ENCODE measurements at places on chromosomes 7 and 10. TPM values are rescaled to one million over a fixed set of nuclear protein-coding genes. Genes with fewer than 3 reads are reported as not detected.

DNA sequence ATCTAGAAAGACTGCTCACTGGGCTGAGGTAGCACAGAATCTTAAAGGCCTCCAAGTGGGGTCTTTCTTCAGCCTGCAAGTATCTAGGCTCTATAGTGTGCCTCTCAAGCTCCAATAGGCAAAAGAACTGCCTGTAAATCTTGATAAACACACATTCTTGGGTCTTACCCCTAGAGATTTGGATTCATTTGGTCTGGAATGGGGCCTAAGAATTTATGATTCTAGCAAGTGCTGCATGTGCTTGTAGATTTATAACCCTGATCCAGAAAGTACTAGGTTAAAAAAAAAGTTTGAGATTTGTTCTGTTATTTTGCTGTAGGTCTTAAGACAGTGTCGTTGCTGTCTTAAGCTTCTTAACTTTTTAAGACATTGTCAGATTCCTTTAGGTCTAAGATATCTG lies 74.1 kb downstream of the RALA start:
- no peak for DNase-seq

DNA sequence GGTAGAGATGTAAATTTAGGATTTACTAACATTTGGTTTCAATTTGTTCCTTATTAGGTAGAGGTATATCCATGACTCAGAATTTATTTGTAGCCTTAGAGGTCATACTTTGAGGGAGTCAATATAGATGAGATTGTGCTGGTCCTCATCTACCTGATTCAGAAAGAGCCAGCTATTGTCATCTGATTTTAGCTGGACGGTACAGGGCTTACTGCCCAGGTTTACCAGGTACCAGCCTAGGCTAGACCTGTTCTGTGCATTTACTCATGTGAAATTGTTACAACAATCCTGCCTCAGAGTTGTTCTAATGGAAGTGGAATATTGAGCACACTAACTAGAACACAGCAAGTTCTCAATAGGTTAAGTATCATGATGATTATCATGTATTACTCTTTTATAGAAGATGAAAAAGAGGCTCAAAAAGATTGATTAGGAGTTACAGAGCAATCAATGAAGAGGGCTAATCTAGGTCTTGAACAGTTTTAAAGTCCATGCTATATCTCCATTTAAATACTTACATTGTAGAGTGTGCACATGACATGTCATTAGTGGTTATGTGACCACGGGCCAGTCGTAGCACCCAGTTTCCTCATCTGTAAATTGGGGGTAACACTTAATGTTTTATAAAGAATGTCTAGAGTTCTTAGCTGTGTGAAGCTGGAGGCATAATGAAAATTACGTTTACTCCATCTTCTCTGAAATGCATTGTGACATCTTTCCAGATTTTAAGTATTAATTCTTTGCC lies 42.1 kb downstream of the TRIM24 start:
- no peak for DNase-seq

GRCh38 chr10:27834476-27834875 lies 88.9 kb upstream of the MKX start:
- no peak for DNase-seq

GRCh38 chr10:84510121-84510520 lies 181.7 kb downstream of the CCSER2 start:
- DNase-seq: no peak

Gene LRRN3
- total RNA-seq: not detected

Gene TMEM236
- total RNA-seq: 0.06 TPM

DNA sequence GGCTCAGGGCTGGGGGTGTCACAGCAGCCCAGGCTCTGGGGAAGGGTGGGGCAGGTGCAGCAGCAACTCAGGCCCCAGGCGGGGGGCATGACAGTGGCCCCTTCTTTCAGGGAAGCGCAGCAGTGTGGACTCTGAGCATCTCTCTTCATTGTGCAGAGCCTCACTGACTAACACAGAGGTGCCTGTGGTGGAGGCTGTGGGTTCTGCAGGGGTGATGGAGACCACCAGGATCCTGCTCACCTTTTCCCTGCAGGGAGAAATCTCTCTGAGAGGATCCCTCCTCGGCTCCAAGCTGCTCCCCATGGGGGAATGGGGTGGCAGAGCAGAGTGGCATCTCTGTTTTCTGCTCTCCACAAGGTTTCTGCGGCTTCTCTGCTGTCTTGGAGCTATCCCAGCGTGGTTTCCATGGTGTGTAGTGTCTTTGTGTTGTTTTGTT lies 37.8 kb upstream of the SHH start:
- DNase-seq: no peak

- DNase-seq: no peak
These were observed 165.5 kb downstream of the ANK3 start for GRCh38 chr10:60224066-60224705.

Gene ACTL6B
- total RNA-seq: not detected

Gene MYL10
- not detected for total RNA-seq

DNA sequence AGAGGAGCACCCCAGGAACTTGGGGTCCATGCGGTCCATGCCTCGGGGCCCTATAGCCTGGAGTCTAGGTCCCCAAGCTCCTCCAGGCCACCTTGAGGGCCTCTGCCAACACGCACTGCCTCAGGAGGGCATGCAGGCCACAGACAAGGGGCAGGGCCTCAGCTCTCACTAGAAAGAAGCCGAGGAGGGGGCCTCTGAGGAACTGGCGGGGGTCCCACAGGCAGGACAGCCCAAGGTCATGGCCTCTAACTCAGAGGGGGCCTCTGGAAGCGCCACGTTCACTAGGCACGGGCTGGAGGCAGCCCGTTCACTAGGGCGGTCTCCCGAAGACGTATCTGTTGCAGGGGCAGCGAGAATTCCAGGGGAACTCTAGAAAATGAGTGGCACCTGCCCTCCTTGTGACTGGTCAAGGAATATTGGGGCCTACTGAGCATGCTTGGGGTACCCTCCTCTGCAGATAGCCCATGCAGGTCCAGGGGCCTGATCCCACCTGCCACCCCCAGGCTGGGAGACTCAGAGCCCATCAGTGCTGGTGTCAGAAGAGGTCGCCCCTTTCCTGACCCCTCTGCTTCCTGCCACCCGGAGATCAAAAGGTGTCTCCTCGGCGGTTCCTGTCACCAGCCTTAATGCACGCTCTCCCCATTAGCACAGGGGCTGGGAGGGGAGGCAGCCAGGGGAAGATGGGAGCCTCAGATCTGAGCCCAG lies 86.7 kb upstream of the RET start:
- no peak for DNase-seq

GRCh38 chr10:103814626-103815370 lies 40.6 kb downstream of the SH3PXD2A start:
- DNase-seq: no peak

DNA sequence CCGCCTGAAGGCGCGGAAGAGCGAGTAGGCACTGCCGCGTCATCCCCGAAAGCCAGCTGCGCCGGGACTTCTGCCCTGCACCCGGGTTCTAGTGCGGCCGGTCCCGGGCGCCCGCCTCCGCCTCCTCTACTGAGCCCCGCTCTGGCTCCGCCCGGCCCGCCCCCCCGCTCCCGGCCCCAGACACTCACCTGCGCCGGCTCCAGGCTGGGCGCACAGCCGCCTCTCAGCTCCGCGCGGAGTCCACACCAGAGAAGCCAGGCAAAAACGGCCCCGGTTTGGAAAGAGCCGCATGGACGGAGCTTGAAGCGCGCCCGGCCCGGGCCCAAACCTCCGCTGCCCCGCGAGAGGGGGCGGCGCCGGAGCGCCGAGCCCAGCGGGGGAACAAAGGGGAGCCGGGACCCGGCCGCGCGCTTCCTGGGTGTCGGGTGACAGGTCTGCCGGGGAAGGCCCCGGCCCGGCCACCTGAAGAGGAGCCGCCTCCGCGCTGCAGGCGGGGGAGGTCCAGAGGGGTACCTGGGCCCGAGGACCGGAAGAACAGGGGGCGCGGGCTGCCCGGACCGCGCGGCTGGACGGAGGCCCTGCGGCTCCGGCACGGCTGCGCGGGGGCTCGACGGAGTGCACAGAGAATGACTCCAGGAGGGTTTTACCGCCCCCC lies 168.2 kb downstream of the NRF1 start:
- DNase-seq: peak; percentile 57

Gene AFAP1L2
- total RNA-seq: 10.5 TPM

- no peak for DNase-seq
These were observed 18.0 kb upstream of the DLG5 start for GRCh38 chr10:77944519-77944918.

GRCh38 chr10:63498665-63499064 lies 22.5 kb upstream of the REEP3 start:
- no peak for DNase-seq

Gene NEUROD6
- not detected for total RNA-seq

GRCh38 chr7:99120916-99121315 lies 23.0 kb downstream of the SMURF1 start:
- no peak for DNase-seq

GRCh38 chr7:149780056-149780455 lies 6.7 kb upstream of the ZNF467 start:
- DNase-seq: no peak

- no peak for DNase-seq
These were observed 137.3 kb downstream of the ELMO1 start for GRCh38 chr7:37311355-37311754.

Gene NRG3
- not detected for total RNA-seq

Gene SPDYE5
- not detected for total RNA-seq

DNA sequence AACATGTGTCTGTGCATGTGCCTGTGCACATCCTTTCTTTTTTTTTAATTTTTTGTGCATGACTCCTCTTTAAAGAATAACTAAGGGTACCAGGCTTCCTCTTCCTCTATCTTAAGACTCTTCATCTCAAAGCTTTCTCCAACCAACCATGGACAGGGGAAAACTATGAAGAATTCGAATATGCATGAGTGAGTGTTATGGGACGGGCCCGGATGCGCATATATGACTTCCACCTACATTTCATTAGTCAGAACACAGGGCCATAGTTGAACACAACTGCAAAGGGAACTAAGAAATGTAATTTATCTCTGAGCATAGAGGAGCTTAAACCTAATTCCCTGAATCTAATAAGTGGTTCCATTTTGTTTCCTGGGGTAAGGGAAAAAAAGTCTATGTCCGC lies 270.3 kb upstream of the SORCS1 start:
- DNase-seq: no peak

GRCh38 chr10:104274762-104275721 lies 6.1 kb downstream of the GSTO2 start:
- peak; percentile 55 for DNase-seq

Gene CUL1
- total RNA-seq: 56.6 TPM

- no peak for DNase-seq
These were observed 6.7 kb downstream of the TWIST1 start for GRCh38 chr7:19110776-19111175.

Gene BLNK
- 201 TPM for total RNA-seq

DNA sequence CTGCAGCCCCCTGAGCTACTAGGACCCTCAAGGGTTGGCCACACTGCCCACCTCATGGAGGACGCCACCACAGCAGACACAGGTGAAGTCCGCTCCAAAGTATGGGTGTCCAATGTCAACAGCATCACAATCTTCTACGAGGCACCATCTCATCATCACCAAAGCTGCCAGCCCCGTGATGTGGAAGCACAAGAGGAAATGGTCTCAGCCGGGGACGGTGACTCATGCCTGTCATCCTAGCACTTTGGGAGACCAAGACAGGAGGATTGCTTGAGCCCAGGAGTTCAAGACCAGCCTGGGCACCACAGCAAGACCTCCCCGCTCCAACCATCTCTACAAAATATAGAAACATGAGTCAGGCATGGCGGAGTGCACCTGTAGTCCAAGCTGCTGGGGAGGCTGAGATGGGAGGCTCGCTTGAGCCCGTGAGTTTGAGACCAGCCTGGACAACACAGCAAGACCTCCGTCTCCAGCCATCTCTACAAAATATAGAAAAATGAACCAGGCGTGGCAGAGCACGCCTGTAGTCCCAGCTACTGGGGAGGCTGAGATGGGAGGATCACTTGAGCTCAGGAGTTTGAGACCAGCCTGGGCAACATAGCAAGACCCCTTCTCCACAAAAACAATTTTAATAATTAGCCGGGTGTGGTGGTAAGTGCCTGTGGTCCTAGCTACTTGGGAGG lies 48.8 kb upstream of the MYL10 start:
- DNase-seq: no peak

DNA sequence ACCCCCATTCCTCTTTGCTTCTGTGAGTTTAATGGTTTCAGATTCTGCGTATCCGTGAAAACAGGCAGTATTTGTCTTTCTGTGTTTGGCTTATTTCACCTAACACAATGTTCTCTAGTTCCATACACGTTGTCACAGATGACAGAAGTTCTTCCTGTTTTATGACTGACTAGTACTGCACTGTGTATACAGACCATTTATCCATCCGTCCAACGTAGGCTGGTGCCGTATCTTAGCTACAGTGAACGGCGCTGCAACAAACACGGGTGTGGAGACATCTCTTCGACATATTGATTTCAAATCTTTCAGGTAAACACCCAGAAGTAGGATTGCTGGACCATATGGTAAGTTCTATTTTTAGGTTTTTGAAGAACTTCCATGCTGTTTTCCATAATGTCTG lies 181.7 kb downstream of the PARD3 start:
- no peak for DNase-seq

DNA sequence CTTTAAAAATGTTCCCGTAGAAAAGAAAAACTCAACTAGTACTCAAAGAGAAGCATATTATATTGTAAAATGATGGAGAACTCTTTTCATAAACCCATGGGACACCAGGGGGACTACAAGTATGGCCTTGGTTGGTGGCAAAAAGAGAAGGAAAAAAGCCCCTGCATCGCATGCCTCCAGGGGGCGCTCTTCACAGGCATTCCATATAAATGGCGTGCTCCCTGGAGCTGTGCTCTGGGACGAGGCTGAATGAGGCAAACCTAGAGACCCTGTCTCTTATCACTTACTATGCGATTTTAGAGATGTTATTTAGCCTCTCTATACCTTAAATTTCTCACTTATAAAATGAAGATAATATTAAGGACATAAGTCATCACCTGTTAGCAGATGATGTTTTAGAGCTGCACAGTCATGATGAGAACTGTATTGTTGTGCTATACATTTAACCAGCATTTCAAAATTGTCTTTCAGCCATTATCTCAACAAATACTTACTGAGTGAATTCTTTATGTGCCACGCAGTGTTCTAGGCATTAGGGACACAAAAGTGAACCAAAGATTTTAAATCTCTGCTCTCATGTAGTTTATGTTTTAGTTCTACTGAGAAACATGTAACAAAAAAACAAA lies 105.8 kb downstream of the ARHGAP21 start:
- DNase-seq: peak; percentile 47

DNA sequence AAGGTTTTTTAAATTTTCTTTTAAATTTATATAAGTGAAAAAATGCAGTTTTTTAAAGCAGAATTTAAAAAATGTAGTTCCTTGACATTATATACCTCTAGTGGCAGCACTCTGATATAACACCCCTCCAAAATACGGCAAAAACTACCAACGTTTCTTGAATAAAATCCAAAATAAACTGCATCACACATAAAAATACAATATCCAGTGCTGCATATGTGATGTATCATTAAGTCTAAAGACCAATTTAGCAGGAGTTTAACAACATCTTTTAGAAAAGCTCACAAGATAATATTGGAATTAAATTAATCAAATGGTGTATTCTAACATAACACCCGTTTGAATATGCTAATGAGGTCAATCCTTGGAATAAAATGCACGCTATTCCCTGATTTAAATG lies 1.4 kb downstream of the TCERG1L start:
- DNase-seq: no peak

Gene MALRD1
- not detected for total RNA-seq

Measured in OCI-LY7 (cell line).